H7 (cell line): ENCODE measurements at places on chromosomes 12 and 14. TPM values are rescaled to one million over a fixed set of nuclear protein-coding genes. Genes with fewer than 3 reads are reported as not detected.

DNA sequence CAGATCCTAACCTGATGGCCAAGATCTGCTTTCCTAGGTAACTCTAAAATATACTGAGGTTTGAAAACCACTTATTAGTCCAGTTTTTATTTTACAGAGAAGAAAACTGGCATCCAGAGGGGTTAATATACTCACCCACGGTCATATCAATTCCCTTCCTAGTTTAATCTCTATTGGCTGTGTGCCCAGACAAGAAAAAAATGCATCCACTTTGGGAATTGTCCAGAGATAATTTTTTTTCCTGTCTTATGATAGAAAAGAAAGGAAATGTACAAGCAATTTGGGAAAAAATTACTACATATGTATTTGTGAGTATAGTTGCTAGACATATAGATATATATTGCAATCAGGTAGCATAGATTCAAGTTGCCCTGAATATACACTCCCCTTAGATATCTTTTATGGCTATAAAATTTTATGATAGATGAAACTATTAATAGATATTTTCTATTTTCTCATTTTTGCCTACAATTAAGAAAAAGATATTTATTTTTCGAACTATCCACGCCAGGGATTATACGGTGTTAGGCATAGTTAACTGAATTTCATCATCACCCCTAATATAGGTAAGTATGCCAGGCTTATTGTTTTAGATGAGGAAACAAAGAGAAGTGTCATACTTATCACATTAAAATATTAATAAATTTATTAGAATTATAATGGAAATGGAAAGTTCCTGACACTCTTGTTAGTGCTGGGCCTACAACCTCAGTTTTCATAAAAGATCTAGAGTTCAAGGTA is 100.5 kb upstream of the SLC38A2 start:
- DNase-seq: no peak

DNA sequence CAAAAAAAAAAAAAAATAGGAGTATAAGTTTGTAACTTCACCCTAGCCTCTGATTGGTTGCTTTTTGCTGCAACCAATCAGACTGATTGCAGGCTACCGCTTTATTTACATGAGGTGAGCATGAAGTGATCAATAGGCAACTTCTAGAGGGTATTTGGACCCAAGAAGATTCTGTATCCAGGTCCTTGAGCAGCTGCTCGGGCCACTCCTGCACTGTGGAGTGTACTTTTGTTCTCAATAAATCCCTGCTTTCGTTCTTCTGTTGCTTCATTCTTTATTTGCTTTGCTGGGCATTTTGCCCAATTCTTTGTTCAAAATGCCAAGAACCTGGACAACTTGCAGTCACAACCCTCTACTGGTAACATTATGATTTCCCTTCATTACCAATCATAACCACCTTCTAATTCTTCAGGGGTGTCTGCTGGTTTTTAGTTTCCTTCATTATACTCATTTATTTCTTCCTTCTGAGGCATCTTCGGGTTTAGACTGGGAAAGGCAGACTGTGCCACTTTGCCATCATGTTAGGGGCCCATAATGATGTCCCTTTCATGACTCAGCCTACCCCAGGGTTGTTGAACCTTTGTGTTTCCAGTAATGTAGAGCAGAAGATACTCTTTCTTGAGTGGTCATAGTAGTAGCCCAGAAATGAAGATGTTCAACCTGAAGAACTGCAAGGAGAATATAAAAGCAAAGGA is 43.4 kb upstream of the LIMA1 start:
- no peak for DNase-seq

GRCh38 chr12:65123435-65124063 is 2.4 kb upstream of the WIF1 start:
- peak; percentile 5 for DNase-seq

The CABP1 gene
- total RNA-seq: 4.4 and 6.0 TPM in 2 replicates

GRCh38 chr12:38282886-38283285 is 33.7 kb upstream of the ALG10B start:
- DNase-seq: no peak

The PDE3A gene
- total RNA-seq: 0.22 and 0.24 TPM in 2 replicates

DNA sequence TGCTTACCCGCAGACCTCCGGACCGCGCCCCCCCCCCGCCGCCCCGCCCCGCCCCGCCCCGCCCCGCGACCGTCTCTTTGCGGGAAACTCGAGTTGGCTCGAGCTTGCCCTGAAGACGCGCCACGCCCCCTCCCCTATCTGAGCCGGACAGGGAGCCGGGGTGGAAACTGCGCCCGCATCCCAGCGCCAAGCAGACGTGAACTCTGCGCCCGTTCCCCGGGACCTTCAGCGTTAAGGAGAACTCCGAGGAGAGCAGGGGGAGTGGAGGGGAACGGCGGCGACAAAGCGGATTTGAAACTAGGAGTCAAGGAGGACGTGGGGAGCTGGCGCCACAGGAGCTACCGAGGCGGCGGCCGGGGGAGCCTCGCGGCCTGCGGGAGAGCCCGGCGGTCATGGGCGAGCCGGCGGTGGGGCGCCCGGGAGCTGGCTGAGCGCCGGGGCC is at the start of gene KCNK13:
KCNK13 (plus strand) TSS at position 310 of the 442 bp plus-strand sequence. CDS start 212 bp downstream, outside the sequence.
- DNase-seq: peak; percentile 84

DNA sequence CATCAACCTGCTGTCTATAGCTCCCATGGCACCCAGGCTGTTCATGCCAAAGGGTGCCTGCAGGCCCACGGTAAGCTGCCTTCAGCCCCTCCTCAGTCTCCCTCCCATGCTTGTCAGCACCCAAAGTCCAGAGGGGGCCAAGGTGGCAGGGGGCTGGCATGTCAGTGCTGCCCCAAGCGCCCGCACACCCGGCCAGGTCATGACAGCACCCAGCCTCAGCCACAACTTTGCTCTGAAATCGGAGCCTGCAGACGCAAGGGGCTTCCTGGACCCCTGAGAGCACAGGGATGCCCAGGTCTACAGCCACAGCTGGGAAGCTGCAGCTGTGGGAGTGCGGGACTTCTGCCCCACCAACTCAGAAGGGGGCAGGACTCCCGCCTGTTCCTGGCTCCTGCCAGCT is 28.5 kb upstream of the PAPLN start:
- DNase-seq: no peak

The GPRC5A gene
- 0.07 TPM in 1 of 2 replicates, not detected in the other for total RNA-seq

- DNase-seq: no peak
Measured at GRCh38 chr12:118098401-118098800, 5.4 kb downstream of the VSIG10 start.

- DNase-seq: no peak
Measured at GRCh38 chr14:94278731-94279130, 14.3 kb downstream of the SERPINA10 start.

DNA sequence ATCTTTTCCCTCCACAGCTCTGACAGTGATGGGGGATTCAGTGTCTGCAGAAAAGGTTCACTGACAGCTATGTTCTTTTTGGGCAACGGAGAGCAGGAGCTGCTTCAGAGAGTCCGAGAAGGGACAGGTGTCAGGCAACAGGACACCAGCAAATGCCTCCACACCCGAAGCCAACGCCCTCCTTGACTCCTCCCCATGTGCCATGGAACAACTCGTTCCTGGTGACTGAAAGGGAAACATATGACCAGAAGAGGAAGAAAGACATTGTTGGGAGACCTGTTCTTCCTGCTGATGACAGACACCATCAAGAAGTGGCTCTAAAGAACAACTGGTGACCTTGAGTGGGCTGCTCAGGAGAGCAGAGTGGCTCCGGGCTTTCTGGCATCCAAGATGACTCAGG is 172.3 kb upstream of the NOS1 start:
- no peak for DNase-seq

The COX8C gene
- total RNA-seq: not detected in 2 replicates
